ENCODE measurements at places on chromosomes 1 and 21. TPM values are rescaled to one million over a fixed set of nuclear protein-coding genes. Genes with fewer than 3 reads are reported as not detected.

ARV1 gene
- total RNA-seq = 12.8 TPM

LRRC53 gene
- total RNA-seq = not detected

DNA sequence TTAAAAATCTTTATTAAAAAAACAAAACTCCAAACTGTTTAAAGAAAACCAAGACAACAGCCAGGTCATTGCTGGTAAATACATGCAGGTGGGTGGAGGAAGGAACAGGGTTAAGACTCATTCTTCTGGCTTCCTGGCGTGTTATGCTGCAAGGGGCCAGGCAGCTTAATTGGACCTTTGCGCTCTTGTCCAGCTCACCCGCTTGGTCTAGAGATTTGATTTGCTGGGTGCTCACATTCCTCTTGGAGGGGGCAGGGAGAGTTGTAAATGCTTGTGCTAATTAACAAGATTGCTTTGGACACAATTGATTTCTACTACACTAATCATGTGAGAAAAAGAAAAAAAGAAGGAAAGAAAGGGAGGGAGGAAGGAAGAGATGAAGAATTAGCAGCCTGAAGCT is 10.5 kb downstream of the CEP104 start:
- peaks cover 7% of the 10 kb centered on the region for H3K36me3 ChIP-seq
- H3K4me3 ChIP-seq = no peak overlapping the region
- DNase-seq = no peak
- H3K4me1 ChIP-seq = no peaks in the 10 kb centered on the region
- no peaks in the 10 kb centered on the region for H3K27me3 ChIP-seq

GRCh38 chr1:162361349-162361748 is 15.3 kb downstream of the SPATA46 start:
- H3K27me3 ChIP-seq = no peaks in the 10 kb centered on the region
- peaks cover 19% of the 10 kb centered on the region for H3K36me3 ChIP-seq
- H3K4me3 ChIP-seq = no peak overlapping the region
- no peak overlapping the region for H3K27ac ChIP-seq
- DNase-seq = no peak
